Muscle of arm (tissue), 14 donors: ENCODE measurements at places on chromosomes 13 and 19. TPM values are rescaled to one million over a fixed set of nuclear protein-coding genes. Genes with fewer than 3 reads are reported as not detected.

DNA sequence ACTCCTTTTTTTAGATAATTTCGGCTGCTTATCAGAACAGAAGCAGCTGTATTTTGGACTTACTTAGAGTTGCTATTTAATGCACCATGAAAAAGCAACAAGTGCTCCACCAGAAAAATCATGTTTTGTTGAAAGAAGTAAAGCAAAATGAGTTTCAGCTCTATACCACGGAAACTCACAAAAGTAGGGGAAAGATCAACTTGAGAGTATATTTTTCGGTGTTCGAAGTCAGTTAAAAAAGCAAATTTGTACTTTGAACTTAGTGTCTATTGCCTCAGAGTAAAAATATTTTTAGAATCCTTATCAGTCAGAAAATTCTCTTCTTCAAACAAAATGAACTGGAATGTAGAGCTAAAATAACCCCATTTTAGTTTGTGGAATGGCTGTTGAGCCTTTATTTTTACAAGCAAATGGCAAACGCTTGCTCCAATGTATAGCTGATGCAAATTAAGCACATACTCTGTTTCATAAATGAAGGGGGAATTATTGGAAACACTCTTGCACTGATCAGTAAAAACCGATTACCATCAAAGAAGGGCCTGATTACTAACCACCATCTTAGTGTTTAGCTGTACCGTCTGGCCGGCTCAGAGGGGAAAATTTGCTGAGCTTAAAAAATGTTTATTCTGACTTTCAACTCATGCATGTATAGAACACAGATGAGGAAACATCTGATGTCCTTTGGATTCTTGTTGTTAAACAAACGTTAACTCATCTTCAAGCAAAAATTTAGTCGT, 540.7 kb downstream of the GPC6 start:
- no peak for DNase-seq

DNA sequence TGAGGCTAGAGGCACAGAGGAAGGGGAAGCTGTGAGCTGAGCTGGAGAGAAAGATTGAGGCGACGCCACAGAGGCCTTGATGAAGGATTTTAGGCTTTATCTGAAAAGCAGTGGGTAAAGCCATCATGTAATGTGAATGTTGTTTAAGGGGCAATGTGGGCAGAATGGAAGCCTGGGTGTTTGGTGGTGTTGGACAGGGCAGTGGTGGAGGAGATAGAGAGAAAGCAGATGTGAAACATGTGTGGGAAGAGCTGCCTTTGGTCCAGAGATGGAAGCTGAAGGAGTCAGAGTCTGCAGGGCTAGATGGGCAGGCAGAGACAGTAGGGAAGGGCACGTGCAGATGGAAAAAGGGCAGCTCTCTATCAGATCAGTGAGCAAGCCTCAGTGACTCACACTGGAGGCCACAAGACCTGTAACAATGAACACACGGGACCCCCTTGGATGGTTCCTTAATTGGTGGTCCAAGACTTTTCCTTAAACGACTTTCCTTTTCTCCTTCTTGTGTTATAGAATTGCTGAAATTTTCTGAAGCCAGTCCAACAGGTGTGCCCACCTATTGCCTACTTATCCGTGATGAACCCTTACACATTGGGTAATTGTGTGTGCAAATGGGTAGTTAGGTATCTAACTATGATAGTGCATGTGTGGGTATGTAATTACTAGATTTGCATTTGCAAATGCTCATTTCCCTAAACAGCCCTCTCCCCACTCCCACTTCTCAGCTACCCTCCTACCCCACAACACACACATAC, 21.7 kb downstream of the ZNF536 start:
- no peak for DNase-seq

DNA sequence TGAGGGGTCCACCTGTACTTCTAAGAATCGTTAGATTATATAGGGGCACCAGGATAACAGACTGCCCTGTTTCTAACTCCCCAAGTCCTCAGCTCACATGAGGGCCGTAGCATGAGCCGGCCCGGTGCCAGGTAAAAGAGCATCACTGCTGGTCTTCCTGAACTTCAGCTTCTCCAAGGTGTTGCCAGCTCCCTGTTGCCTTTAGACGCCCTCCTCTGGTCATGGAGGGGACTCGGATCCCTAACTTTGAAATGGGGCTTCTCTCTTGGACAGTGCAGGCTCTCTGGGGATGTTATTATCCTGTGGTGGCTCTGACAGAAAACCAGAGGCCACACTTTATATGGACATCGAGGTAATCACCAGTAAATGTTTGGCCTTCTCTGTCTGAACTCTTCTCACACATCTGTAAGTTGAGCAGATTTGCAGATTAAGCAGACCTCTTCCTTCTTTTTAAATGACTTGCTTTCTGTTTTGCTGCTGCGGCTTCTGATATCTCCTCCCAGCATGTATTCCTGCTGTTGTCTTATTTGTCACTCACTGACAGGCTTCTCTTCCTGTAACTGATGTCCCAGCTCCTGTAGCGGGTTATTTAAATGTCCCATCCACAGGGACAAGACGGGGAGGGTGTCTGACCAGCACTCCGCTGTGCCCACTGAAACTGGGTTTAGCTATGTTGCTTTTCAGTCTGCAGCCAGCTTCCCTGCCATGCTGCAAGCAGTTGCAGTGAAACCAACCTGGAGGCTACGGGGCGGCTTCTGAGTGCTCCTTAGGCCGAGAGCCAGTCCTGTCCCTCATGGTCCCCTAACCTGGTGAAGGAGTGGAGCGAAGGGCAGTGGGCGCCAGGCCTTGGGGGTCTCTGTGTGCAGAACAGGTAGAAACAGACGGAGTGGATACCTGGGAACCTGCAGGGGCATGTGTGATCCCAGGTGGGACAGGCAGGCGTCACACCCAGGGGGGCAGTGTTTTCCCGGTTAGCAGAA, 39.2 kb downstream of the TSSK6 start:
- no peak for DNase-seq

- no peak for DNase-seq
These were observed 7.2 kb upstream of the ACER1 start for GRCh38 chr19:6340493-6341201.

- DNase-seq: peak; percentile 76
These were observed 2494.9 kb upstream of the PCDH20 start for GRCh38 chr13:63910511-63910910.

GRCh38 chr19:13830741-13831536, 35.7 kb downstream of the ZSWIM4 start:
- no peak for DNase-seq

DNA sequence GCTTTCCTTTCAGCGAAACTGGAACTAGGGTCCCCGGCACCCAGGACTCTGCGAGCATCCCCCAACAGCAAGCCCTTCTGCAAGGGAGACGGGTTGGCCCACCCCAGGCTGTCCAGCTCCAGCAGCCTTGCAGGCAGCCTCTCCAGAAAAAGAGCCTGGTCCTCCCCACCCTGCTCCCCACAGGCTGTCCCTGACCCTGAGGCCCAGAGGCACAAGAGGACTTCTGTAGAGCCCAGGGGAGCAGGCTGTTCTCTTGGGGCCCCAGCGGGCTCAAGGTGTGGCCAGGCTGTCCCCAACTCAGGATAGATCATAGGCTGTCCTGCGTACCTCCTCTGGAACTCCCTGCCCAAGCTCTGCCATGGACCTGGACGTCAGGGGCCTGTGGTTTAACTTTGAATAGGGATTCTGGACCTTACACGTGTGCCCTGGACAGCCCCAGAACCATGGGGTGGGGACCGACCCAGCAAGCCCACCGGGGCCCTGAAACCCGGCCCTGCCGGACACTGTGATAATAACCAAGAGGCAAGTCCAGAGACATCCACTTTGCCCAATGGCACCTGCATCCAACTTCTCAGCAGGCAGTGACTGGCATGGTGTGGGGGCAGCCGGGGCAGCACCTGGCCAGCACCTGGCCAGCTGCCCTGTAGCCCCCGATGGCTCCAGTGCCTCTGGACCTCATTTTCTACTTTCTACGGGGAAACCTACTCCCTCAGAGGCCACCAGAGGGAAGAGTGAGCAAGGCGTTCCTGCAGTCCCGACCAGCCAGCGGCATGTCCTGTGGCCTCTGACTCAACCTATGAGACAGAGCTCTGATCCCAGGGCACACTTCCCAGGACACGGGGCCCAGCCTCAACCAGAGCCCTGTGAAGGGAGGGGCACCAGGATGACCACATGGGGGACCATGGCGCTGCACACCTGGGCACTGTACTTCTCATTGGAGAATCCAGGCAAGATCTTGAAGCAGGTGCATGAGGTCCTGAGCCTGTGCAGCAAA, 50.9 kb upstream of the TPM4 start:
- no peak for DNase-seq

GRCh38 chr13:113064000-113064533, 41.5 kb upstream of the F7 start:
- DNase-seq: no peak

DNA sequence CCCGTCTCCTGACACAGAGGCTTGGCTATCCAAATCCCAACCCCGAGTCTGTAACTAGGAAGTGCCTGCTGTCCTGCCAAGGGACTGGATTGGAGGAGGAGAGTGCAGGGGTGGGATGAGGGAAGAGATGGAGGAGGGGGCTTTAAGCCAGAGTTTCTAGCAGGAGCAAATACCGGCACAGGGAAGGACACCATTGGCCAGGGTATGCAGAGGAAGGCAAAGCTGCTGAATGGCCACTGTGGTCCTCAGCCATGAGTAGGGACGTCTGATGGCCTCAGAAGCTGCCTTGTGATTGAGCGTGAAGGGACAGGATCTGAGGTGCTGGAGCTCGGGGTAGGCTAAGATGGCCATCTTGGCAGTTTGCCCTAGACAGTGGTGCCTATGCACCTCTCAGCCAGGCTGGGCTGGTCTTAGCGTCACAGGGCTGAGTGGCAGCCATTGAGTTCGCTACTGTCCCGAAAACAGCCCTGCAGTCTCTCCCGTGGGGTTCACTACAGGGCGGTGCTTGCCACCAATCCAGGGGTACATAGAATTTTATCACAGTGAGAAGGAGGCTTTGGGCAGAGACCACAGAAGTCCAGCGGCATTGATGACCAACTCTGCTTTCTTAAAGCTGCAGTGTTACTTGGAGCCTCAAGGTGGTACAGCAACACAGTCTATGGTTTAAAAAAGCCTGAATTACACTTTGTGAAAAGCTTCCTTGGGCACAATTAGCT, 61.8 kb downstream of the AKAP11 start:
- DNase-seq: no peak

GRCh38 chr13:98224557-98224956, 47.5 kb upstream of the RNF113B start:
- DNase-seq: no peak

GRCh38 chr13:90533866-90534265, 813.6 kb upstream of the MIR17HG start:
- no peak for DNase-seq

DNA sequence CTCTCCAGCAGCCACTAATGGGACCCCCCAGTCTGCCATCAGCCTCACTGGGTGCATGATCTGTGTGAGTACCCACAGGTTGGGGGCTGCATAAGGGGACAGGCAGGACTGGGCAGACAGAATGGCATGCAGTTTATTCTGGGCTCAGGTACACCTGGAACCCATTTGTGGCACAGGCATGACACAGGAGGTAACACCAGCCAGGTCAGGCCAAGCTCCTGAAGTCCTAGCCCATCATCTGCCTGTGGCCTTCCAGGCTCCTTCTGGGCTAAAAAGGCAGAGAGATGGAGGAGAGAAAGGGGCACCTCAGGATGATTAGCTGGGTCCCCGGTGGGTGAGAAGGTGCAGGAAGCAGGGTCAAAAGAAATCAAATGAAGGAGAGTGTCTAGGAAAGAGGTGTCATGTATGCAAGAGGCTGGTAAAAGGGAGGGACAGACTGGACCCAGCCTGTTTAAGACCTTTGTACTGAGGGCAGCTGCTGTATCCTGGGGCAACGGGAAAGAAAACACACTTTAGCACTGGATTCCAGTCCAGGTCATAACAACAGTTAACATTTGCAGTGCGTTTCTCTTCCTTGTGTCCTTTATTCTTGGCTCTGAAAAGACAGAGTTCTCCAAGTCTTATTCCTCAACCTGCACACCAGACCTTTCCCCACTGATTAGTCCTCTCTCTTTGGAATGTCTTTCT, 20.2 kb upstream of the DGKH start:
- DNase-seq: no peak

- DNase-seq: no peak
These were observed 68.8 kb upstream of the TSHZ3 start for GRCh38 chr19:31418055-31418454.

GRCh38 chr19:6589711-6590257, 1.2 kb downstream of the CD70 start:
- DNase-seq: no peak

DNA sequence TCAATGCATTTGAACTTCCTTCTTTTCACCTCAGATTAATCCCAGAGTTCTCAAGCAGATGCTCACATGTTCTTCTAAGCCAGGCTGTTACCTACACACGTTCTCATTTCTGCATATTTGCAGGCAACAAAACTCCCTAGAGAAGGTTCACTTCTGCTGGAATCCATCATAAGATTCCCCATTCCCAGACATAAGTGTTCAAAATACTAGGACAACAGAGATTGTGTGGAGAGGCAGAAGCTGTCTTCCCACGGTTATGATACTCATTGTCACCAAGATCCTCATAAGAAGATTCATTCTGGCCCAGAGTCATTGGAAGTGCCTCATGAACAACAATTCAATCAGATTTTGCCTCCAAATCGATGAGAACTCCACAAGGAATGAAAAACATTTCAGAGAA, 931.6 kb upstream of the MIR17HG start:
- DNase-seq: no peak

GRCh38 chr19:41932259-41932719, 4.0 kb upstream of the ERFL start:
- DNase-seq: no peak

- DNase-seq: no peak
These were observed 84.6 kb upstream of the FREM2 start for GRCh38 chr13:38602266-38602665.

- DNase-seq: peak; percentile 84
These were observed 56.1 kb downstream of the ALOX5AP start for GRCh38 chr13:30791354-30792001.

- no peak for DNase-seq
These were observed 42.3 kb downstream of the RFX2 start for GRCh38 chr19:6067975-6068374.

- no peak for DNase-seq
These were observed 17.0 kb upstream of the ZNF460 start for GRCh38 chr19:57263244-57263741.

- DNase-seq: no peak
These were observed 47.5 kb upstream of the NDUFS7 start for GRCh38 chr19:1336079-1336684.

DNA sequence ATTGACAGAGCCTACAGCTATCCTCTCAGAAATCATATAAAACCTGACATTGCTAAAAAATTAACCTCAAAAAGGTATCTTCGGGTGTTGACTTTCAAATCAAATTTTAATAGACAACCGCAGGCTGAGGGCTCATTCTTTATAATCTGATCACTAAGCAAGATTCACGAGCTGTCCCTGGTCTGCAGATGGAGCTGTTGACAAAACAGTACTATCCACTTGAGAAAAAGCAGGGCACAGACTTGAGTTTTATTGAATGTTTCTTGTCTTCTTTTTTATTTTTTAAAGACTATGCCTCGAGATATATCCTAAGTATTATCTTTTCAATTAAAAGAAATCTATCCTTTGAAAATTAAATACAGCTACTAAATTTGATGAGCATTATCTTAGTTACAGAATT, 540.5 kb downstream of the PCDH9 start:
- DNase-seq: peak; percentile 29

The ZNF77 gene
- 4.6 TPM for polyA plus RNA-seq

The GJB6 gene
- polyA plus RNA-seq: not detected

The SIGLEC12 gene
- polyA plus RNA-seq: 0.24 TPM

The SLC25A41 gene
- 0.48 TPM for polyA plus RNA-seq

The RFC3 gene
- polyA plus RNA-seq: 14.2 TPM

The LGALS4 gene
- 0.50 TPM for polyA plus RNA-seq

The SULT2A1 gene
- 0.14 TPM for polyA plus RNA-seq

The MEDAG gene
- 10.0 TPM for polyA plus RNA-seq

The ZNF135 gene
- 29.7 TPM for polyA plus RNA-seq

The COL5A3 gene
- polyA plus RNA-seq: 47.3 TPM

The OSCAR gene
- not detected for polyA plus RNA-seq

The IZUMO4 gene
- not detected for polyA plus RNA-seq

The ERICH4 gene
- not detected for polyA plus RNA-seq
